ENCODE measurements at places on chromosomes 2 and 18.

GRCh38 chr2:121650315-121650930, 1.2 kb upstream of the CLASP1 start:
- no peak for DNase-seq

DNA sequence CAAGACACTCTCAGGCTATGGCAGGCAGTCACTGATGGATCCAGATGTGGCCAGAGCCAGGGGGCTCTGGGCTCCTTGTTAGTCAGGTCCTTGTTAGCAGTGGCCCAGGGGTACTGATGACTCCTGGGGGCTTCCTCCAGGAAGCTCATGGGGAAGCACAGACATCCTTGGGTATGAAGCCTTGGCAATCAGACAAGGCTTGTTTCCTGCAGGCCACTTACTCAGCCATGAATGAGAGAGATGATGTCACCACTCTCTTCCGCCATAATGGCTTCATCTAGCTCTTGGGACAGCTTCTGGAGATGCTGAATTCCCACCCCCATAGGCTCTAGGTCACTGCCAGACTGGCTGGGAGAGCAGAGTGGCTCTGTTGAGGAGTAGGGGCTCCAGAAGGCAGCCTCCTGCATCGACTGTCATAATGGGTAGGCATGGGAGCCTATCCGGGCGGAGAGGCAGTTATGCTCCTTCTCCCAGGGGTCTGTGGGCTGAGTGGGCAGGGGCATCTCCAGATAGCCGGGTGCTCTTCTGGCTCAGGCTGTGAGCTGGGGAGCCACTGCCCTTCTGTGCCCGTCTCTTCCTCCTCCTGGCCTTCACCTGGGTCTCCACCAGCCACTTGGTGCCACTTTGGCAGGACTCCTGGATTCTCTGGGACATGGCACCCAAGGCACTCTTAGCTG, 40.2 kb upstream of the BMPR2 start:
- DNase-seq: no peak

- no peak for DNase-seq
Measured at GRCh38 chr2:60400462-60401246, 152.8 kb downstream of the BCL11A start.

GRCh38 chr18:39871961-39872360, 2083.1 kb upstream of the PIK3C3 start:
- no peak for DNase-seq

- no peak for DNase-seq
Measured at GRCh38 chr2:180478883-180479282, 471.8 kb upstream of the CWC22 start.

All from activated CD8-positive, alpha-beta memory T cell treated with anti-CD3 and anti-CD28 coated beads, Interleukin-2, amount 50 U/mL, for 4 hours (primary cell).